Bronchial epithelial cell (primary cell): ENCODE measurements at places on chromosomes 4 and X. TPM values are rescaled to one million over a fixed set of nuclear protein-coding genes. Genes with fewer than 3 reads are reported as not detected.

DNA sequence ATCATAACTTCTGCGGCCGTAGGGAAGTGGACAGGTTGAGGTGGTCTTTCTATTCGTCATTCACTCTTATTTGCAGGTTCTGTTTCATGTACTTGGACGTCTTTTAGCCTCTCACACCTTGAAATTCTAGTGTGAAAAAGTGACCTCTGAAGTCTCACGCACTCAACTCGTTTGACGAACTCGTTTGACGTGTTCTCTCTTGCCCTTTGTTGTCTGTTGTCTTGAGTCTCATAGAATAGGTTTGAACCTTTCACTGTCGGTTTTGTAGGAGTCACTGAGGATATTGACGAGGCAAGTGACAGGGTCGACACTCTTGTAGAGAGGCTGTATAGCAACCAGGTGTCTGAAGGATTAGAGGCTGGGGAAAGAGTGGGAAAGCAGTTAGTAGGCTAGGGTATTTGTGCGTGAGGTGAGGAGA is 1.1 kb upstream of the PGRMC2 start:
- DNase-seq = peak; percentile 86

DNA sequence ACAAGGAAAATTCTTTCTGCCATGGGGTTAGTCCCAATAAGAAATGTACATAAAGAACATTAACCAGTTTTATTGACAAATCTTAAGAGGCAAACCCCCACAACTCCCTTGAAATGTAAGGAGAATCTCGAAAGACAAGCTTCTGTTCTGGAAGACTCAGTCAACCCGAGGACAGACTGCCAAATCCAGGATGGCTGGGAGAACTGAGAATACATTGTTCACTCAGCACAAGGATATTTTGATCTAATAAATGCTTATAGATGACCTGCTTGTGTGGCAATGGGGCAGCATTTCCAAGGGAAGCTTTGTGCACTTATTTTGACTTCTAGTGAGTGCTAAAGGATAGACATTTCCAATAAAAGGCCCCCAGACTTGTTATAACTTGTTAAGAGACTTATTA is 280.4 kb downstream of the DHX15 start:
- DNase-seq = no peak

The AWAT2 gene
- not detected in 2 replicates for total RNA-seq

DNA sequence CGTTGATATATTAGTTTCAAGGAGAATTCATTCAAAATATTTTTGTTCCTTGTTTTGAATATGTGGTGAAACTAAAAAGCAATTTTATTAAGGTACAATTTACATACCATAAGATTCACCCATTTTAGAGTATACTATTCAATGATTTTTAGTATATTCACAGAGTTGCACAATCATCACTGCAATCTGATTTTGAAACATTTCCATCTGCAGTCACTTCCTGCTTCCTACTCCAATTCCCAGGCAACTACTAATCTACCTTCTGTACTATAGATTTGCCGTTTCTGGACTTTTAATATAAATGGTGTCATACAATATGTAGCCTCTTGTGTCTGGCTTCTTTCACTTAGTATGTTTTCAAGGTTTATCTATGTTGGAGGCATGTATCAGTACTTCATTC is 71.3 kb downstream of the SLC9A7 start:
- DNase-seq = peak; percentile 48

DNA sequence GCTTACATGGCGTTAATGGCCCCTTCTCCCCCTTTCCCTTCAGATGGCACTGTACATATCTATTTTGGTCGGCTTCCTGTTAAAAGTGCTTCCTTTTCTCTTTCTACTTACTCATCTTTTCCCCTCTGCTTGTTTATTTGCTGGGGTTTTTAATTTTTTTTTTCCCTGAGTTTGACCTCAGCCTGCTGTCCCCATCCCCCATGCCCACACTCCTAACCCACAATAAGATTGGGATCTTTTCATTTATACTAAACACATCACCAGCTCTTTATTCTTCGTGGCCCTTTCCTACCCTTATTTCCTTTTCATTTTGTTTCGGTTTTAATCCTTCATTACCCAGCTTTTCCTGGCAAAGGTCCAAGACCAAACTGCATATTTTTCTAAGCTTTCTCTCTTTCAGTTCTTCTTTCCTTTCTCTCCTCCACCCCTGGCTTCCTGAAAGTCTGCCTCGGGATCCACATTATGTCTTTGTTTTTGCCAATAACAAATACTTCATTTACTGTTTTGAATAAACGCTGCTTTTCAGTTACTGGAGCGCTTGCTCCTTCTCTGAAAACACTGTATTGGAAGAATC is 152.0 kb upstream of the USP9X start:
- DNase-seq = no peak

- peak; percentile 45 for DNase-seq
Observed at GRCh38 chr4:82469791-82470345, 39.5 kb downstream of the ENOPH1 start.

GRCh38 chrX:135384161-135384836 is 37.4 kb upstream of the SMIM10L2A start:
- no peak for DNase-seq

GRCh38 chr4:147050356-147050765 is 104.7 kb upstream of the TTC29 start:
- DNase-seq = peak; percentile 72

DNA sequence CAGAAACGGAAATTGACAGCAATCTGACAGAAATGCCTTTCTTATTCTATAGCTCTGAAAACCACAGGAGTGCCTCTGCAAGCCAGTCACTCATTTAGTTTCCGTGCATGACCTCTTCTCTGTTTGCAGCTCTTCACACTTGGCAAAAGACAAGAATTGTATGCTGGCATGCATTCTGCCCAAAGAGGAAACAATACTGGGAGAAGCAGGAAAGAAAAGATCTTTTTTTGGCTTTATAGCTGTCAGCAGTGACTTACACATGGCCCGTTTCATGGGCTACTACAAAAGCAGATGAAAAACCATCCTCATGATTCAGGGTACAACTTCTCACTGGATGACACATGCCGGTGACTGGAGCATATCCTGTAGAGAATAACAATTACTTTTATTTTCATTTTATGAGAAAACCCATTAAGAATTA is 249.4 kb downstream of the ADAMTS3 start:
- peak; percentile 86 for DNase-seq

DNA sequence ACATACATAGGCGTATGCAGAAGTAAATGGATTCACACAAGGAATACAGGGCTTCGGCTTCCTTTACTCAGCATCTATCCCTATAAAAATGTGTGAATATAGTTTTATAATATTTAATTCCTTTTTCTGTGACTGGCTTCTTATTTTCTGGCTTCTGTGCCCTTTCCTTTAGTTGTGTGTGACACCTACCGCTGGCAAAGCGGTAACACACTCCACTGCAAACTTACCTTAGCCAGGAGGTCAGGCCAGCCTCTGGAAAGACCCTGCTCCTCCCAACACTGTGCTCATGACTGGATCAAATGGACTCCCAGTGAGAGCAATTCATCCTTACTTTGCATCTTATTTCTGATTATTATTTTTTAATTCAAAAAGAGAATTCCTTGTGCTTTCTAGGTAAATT is 244.2 kb downstream of the ANK2 start:
- DNase-seq = no peak

DNA sequence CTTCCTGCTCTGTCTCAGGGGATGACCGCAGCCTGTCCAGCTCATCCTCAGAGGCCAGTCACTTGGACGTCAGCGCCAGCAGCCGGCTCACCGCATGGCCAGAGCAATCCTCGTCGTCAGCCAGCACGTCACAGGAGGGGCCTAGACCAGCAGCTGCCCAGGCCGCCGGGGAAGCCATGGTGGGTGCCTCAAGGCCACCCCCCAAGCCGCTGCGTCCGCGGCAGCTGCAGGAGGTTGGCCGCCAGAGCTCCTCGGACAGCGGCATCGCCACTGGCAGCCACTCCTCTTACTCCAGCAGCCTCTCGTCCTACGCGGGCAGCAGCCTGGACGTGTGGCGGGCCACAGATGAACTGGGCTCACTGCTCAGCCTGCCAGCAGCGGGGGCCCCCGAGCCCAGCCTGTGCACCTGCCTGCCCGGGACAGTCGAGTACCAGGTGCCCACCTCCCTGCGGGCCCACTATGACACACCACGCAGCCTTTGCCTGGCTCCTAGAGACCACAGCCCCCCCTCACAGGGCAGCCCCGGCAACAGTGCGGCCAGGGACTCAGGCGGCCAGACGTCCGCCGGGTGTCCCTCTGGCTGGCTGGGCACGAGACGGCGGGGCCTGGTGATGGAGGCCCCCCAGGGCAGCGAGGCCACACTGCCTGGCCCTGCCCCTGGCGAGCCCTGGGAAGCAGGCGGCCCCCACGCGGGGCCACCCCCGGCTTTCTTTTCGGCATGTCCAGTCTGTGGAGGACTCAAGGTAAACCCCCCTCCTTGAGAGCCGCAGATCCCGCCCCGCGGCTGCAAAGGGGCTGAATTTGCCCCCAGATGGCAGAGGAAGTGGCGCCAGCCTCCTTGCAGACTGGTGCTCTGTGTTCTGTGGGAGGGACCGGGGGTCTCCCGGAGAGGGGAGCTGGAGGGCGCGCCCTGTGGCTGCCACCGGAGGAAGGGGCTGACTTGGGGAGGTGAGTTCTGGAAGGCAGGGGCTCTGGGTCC is 29.9 kb downstream of the DOK7 start:
- DNase-seq = no peak

The RNF150 gene
- under 0.01 and 0.13 TPM in 2 replicates for total RNA-seq

DNA sequence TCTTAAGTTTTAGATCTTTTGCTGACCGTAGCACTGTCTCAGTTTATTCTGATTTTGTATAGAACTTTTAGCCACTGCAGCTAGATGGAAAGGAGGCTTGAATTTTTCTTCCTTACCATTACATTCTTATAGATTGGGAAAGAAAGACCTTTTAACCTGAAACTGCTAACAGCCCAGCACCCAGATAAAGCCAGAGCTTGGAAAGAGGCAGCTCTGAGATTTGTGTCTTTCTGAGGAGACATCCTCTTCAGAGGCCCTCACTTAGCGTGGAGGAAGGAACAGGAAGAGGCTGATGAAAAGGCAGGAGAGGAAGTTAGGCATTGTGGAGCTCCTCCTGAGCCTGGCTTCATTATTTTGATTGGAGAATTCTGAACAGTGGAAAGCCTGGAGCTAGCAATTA is 35.1 kb downstream of the ATG4A start:
- DNase-seq = no peak

The BCORL1 gene
- 1.1 and 1.4 TPM in 2 replicates for total RNA-seq

The ESX1 gene
- not detected in 2 replicates for total RNA-seq

DNA sequence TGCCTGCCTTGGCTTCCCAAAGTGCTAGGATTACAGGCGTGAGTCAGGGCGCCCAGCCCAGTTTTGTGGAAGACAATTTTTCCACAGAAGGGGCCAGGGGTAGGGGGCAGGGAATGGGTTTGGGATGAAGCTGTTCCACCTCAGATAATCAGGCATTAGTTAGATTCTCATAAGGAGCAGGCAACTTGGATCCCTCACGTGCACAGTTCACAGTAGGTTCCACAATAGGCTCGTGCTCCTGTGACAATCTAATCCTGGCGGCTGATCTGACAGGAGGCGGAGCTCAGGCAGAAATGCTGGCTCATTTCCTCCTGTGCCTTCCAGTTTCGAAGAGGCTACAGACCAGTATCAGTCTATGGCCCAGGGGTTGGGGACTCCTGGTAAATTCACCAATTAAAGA is 491.6 kb upstream of the AADAT start:
- no peak for DNase-seq

DNA sequence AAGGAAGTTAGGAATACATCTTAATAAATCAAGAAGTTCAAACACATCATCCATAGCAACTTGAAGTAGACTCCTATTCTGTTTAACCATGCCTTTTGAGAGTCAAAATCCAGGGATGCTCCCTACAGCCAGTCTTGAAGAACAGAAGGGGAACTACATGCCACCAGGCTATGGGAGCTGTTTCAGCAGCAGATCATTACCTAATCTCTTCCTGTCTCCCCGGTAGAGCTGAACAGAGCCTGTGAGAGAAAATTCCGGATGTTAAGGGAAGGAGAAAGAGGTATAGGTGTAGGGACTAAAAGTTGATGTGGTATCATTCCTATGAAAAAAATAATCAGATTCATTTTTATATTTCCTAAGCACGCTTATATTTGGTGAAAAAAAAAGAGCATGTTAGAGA is 352.2 kb downstream of the SPRY1 start:
- no peak for DNase-seq

DNA sequence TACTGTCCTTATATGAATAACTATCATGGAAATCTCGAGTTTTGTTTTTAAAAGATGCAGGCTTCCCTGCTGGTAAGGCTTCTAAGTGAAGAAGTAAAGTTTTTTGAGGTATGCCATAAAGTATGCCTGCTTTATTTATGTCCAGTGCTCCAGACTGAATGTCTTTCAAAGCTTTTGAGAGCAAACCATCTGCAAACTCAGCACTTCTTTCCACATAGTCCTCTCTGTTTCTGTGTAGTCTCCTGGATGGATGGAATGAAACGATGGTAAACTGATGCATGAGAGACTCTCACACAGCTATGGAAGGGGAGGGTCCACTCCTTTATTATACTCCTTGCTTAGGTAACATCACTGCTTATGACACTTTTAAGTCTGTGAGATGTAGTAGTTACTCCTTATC is 73.7 kb downstream of the NCAPG start:
- no peak for DNase-seq

The ARAP2 gene
- 46.3 and 62.9 TPM in 2 replicates for total RNA-seq

DNA sequence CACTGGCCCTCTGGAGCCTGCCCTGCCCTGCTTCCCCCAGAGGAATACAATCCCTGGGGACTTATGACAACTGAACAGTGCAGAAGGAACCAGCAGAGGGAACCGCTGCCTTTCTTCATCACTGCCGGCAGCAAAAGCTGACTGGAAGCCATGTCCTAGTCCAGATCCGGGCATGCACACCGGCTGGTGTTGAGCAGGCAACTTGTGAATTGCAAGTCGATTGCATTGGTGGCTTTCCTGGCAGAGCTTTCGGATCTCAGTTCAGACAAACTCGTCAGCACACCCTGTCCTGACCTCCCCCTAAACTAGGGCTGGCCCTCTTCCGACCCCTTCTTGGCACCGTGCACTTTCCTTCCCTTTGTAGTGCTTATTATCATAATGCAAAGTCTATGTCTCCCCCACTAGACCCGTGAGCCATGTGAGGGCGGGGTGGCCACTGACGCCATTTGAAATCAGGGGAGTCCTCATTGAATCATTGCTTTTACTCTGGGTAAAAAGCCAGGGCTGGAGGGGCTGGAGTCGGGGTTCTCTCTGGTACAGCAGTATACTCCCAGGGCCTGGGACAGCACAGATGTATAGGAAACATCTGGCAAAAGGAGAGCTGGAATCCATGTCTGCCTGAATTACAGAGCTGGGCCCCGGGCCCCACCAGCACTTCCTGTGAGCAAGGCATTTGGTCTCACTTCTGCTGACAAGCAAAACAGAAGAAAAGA is 1.8 kb downstream of the ARHGAP4 start:
- no peak for DNase-seq

The EXOC1L gene
- total RNA-seq = not detected in 2 replicates

GRCh38 chr4:26140150-26140898 is 180.5 kb upstream of the RBPJ start:
- DNase-seq = no peak

GRCh38 chr4:112840061-112840460 is 203.1 kb downstream of the LARP7 start:
- DNase-seq = no peak
